ENCODE measurements at places on chromosomes 2 and 18.

GRCh38 chr2:173589604-173590275 is 235.1 kb downstream of the CDCA7 start:
- no peak for DNase-seq

- DNase-seq: peak; percentile 15
Measured at GRCh38 chr18:2847317-2848246, 776 bp downstream of the EMILIN2 start.

DNA sequence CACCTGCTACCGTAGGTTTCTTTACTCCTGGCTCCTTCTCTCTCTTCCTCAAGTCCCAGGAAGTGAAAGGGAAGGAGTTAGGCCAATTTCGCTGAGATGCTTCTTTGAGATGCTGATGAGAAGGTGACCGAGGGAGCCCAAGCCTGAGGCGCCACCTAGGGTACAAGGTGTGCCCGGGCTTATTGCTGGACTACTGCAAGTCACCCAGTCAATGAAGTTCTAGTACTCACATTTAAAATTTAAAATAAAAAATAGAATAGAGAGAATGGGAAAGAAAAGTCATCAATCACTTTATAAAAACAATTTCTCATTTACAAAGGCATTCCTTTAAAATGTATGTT is 45.3 kb downstream of the ACAA2 start:
- DNase-seq: no peak

DNA sequence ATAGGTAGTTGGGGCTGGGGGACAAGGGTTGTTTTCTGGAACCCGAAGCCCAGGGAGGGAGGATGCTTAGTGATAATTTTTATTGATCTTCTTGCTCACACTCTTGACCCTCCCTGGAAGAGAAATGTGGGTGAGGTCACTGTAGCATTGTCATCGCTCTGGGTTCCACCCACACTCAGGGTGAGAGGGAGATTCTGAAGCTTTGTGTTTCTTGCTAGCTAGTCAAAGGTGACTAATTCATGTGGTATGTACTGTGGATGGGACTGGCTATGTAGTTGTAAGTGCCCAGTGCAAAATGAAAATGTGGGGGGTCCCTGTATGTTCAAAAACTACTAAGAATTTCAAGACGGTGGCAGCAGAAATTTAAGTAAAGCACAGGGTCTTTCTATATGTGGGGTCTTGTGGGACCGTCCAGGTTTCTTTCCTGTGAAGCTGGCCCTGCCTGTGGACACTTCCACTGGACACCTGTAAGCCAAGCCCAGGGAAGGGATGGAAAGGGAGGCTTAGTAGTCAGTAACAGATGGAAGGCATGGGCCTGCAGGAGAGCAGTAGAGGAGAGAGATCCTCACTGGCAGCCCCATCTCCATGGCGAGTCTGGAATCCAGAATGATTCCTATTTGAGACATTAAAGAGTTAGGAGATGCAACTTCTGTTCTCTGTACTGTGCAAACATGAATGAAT is 35.0 kb downstream of the TSN start:
- DNase-seq: no peak

- no peak for DNase-seq
Measured at GRCh38 chr2:230614913-230615332, 97.7 kb upstream of the CAB39 start.

Measured in activated CD4-positive, alpha-beta T cell treated with anti-CD3 and anti-CD28 coated beads, Interleukin-2, amount 50 U/mL, for 16 hours (primary cell).